Smooth muscle cell of the coronary artery (primary cell): ENCODE measurements at places on chromosomes 5 and 9. TPM values are rescaled to one million over a fixed set of nuclear protein-coding genes. Genes with fewer than 3 reads are reported as not detected.

The DDX4 gene
- total RNA-seq = not detected in 2 replicates

The PDCD1LG2 gene
- 4.3 and 6.6 TPM in 2 replicates for total RNA-seq

The NIPBL gene
- 17.8 and 33.7 TPM in 2 replicates for total RNA-seq

The TMEM174 gene
- not detected in 2 replicates for total RNA-seq
